ENCODE measurements at places on chromosomes 6 and 20.

DNA sequence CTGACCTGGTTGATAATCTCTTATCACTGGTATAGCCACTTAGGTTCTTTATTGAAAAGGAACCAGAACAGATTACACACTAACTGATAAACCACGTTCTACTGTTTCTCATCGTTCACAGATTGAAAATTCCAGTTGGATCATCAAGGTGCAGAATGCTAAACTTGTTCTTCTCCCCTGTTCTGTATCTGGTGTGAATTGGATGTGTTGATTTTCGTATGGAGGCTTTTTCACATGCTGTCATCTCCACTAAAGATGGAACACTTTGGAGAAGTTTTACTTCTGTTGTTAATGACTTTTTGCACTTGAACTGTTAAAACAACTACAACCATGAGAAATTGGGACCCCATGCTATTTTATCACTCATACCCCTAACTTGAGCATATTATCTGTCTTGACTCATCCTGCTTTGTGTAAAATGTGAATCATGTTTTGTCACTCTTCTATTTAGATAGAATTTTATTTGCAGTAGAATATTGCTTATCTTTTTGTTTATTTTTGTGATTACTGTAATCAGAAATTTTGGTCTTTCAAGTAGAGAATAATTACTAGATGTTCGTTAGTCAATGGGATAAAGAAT lies 17.5 kb downstream of the VAPB start:
- no peak for DNase-seq

GRCh38 chr20:58555078-58555765 lies 40.0 kb upstream of the APCDD1L start:
- DNase-seq: no peak

DNA sequence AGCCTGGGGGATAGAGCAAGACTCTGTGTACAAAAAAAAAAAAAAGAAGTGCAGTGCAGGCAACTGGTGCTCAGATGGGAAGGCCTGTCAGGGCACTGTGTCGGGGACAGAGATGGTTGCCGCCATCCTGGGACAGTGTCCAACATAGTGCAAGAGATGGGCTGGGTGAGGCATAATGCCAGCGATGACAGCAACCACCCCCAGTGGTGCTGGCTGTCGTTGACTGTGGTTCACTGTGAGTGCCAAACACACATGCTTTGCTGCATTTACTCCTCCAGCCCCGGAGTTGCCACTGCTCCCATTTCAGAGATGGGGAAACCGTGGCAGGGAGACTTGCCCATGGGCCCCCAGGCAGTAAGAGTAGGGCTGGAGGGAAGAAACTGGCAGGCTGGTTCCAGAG lies 5.2 kb upstream of the C20orf203 start:
- DNase-seq: no peak

DNA sequence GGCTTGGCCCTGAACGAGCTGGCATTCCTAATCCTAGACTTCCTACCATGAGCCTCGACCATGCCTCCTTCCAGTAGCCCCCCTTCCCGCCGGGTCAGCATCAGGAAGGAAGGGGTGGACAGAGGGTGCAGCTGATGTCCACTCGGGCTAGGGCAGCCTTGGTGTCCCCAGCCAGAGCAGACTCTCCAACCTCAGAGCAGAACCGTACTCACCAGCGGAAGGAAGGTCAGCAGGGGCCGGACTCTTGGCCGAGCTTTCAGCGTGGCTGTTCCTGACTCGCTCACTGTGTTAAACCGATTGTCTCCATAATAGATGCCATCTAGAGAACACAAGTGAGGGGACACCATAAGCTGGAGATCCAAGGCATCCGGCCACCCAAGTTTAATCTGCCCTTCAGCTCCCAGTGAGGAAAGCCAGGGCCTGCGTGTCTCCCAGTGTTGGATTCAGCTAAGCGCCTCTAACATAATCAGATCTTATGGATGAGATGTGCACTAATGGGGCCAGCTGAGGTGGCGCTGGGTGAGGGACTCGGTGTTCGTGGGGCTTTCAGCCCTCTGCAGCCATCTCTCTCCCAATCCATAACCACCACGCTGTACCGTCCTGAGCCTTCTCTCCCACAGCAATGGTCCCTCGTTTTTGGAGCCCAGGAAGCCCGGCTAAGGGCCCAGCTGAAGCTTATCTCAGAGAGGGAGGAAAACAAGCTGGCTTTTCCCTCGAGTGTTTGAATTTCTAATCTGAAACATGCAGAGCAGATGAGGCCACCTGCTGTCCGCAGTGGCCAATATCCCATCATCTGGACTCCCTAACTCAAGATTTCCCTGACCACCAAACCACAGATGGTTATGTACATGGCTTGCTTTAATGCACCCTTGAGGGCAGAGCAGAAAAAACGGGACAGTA lies 13.7 kb downstream of the C6orf132 start:
- no peak for DNase-seq

DNA sequence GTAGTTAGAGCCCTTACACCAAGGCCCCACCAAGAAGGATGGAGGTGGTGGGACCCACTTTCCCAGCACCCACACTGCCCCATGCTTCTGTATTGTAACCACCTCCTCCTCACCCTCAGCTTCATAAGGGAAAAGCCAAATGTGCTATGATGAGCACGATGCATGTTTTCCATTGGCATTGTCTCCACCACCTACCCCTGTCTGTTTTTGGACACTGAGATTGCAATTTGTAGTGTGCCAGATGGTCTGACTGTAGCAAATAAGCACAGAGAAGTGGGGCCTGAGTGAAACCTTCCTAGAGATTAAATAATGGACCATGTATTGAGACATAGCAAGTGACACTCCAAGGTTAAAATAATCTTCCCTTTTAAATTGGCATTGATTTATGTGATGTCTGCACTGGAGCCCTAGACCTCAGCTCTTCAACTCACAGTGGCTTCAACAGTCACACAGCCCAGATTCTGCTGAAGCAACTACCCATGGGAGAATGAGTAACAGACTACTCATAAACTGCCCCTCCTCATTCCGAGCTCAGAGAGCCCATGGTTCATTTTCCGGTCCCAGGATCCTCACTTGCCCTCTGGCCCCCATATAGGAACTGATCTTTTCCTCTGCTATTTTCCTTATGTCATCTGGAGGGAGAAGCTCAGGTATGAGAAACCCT lies 177.9 kb downstream of the COL9A1 start:
- DNase-seq: no peak

- DNase-seq: no peak
Measured at GRCh38 chr20:8534368-8535160, 402.5 kb downstream of the PLCB1 start.

GRCh38 chr20:43731927-43732326 lies 5.1 kb upstream of the GTSF1L start:
- DNase-seq: no peak

DNA sequence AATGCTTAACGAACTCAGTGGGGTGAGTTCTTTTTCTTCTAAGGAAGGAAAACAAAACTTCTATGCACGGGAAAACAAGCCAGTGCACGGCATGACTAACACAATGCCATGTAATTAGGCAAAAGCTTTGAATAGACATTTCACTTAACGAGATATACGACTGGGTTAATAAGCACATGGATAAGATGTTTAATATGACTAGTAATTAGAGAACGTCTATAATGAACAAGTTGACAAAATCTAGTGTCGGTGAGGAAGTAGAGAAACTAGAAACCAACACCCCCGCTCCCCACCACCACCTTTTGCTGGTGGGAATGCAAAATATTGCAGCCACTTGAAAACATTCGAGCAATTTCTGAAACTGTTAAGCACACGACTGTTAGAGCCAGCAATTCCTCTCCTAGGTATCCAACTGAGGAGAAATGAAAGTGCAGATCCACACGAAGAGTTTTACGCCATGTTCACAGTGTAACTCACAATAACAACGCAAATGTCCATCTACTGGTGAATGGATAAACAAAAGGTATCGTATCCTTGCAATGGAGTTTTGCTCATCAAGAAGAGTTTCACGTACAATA lies 644.9 kb upstream of the AGPAT4 start:
- DNase-seq: peak; percentile 75

DNA sequence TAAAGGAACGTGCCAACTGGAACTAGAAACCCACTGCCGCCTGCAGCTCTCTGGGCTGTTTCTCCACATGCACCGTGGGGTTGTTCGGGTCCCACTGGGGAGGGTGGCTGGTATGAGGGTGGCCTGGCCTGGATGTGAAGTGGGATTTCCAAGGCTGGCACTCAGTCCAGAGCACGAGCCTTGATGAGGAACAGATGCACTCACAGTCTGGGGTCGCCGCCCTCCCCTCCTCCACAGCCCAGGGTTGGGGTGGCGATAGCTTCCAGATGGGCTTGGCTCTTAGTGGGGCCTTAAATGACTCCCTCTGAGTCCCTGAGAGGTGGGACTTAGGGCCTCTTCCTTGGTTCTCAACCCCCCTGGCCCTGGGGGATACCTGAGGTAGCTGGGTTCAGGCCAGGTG lies 30.7 kb upstream of the ANGPT4 start:
- no peak for DNase-seq

DNA sequence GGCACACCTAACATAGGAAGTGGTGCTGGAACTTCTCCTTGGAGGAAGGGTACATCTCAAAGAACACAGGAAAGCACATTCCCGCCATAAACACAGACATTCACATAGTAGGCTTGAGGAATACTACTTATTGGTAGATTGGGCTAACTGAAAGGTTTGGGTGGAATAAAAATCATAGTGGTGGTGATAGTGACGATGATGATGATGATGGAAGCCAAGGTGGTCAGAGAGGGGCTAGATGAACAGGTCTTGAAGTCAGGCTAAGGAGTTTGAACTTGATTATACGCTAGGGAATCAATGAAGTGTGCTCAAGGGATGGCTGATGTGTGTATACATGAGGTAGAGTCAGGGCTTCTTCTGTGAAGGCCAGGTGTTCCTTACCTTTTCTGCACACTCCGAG lies 12.0 kb upstream of the PLEKHG1 start:
- no peak for DNase-seq

DNA sequence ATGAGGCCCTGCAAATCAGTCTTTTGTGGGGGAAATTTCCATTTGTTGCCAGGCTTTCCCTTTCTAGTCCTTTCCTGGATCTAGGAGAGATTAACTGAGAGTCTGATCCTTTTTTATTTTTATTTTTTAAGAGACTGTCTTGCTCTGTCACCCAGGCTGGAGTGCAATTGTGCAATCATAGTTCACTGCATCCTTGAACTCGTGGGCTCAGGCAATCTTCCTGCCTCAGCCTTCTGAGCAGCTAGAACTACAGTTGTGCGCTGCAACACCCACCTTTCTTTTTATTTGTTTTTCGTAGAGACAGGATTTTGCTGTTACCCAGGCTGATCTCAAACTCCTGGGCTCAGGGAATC lies 22.9 kb downstream of the OR2B2 start:
- DNase-seq: no peak

- no peak for DNase-seq
Measured at GRCh38 chr20:34636648-34637047, 40.2 kb downstream of the PIGU start.
